ENCODE measurements at places on chromosomes 1 and 21.
A peak's percentile ranks its signal among the peaks of the same experiment; 100 is the strongest.

DNA sequence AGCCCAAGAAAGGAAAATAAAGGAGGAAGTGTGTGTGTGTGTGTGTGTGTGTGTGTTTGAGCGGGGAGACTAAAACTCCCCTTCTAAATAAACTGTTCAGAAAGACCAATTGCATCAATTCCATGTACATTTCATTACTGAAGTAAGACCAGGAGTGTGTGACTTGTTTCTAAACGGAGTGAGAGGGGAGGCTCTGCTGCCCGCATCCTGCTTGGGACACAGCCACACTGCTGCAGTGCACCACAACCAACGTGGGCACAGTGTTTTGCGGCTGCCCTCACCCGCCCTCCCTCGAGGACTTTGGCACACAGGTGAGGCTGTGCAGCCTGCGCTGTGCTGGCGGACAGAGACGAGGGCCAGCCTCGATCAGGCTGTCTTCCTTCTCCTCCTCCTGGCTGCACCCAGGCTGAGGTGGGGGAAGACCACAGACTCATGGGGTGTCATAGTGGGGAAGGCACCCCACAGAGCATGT, 31.0 kb upstream of the H6PD start:
- peak; percentile 61 for DNase-seq

- DNase-seq = peak; percentile 75
Observed at GRCh38 chr1:30929135-30929889, 20.8 kb upstream of the SDC3 start.

DNA sequence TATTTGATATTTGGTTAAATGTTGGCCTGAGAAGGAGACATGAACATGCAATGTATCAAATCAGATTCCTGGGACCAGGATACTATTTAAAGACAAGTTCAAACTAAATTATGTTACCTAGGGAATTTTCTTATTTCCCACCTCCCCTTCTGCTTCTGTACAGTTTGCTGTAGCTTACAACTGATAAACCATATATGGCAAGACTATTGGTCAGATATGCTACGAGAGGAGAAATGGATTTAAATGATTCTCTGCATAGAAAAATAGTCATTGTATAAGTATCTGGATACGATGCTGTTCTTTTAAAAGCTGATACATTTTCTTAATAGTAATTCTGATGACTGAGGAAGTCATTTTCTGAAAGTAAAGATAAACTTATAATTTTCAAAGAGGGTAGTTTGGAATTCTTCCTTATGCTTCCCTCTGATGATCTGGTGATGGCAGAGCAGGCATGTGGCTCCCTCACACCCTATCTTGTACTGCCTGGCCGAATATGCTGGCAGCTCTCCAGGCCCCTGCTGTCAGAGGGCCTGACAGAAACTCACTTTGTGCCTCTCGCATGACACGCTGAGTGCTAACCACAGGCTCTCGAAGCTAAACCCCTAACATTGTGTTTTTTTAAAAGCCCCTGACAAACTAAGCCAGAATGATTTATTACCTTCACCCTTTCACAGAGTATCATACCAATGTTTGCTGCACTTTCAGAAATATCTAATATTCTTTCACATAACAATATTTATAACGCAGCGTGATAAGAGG, 19.4 kb downstream of the RRP15 start:
- peak; percentile 9 for DNase-seq

DNA sequence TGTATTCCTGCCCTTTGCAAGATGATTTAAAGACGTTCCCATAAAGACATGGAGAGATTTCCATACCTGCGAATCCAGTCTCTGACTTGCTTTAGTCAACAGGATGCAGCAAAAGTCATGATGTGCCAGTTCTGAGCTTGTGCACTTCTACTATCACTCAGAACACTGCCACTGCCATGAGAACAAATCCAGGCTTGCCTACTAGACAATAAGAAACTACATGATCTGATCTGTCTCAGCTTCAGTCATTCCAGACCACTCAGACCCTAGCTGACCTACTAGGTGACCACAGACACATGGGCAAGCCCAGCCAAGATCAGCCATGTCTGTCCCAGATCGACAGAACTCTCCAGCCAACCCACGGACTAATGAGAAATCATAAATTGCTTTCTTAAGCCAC, 219.2 kb downstream of the RRAGC start:
- DNase-seq = no peak

DNA sequence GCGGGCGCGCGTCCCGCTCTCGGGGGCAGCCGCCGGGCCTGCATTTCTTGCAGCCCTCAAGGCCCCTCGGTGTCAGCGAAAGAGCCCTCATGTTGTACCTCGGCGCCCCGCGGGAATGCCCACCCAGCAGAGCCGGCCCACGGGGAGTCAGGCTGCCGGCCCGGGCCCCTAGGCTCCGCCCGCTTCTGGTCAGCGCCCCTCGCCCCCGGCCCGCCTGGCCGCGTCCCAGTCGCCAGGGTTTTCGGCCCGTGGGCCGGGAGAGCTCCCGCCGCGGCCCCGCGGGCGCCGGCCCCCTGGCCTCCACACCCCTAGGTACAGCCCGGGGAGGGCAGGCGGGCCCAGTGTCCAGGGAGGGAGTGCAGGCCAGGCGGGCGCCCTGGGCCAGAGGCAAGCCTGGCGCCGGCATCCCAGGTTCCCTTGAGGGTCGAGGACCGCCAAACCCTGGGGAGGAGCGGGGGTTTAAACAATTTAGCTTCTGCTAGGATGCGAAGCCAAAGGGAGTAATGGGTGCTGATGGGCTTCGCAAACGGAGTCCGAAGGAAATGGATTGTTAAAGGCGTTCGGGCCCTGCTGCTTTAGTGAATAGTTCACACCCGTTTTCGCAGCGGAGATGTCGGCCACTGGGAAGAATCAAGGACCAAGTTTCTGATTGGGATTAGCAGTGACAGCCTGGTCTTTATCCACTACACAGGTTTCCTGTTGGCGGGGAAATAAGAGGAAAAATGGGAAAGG, 486 bp upstream of the KCNA3 start:
- peak; percentile 8 for DNase-seq

DNA sequence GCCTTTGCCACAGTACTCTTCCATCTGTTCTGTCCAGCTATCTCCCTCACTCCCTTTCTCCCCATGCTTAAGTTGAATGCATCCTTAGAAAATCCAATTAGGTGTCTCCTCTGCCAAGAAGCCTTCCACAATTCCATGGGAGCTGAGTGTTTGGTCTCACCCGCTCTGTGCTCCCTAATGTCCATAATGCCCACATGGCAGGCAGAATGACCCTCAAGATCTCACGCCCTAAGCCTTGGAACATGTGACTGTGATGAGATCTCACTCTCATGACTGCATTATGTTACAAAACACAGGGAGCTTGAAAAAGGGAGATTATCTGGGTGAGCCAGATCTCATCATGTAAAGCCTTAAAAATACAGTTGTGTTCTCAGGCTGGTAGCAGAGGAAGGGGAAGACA, 229.4 kb downstream of the OMA1 start:
- DNase-seq = no peak

DNA sequence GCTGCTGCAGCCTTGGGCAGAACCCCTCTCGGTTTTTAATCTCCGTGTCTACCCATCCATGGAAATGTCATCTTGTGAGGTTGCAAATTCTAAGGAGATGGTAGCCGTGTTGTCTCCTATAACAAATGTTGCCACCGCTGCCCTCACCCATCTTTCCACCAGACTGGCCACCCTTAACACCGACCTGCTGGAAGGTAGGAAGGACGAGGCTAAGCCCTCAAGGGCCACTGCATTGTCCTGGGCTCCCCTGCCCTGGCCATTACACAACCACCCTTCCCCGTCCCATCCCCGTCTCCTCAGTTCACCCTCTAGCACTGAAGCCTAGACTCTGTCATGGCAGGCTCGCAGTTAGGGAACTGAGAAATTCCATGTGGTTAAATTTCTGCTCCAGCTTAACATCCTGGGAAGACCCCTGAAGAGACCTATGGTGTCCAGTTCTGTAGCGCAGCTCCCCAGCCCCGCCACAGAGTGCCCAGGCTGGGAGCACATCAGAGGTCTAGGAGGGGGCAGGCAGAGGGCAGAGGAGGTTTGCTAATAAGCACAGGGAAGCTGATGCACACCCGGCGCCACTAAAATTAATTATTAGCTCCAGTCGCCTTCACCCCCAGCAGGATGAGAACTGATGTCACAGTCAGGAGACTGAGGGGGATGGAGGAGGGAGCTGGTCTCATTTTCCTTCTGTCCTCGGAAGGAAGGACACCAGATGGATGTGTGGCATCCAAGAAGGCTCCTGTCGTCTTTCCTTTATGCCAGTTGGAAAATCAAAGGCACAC, 38.3 kb downstream of the STUM start:
- DNase-seq = no peak

DNA sequence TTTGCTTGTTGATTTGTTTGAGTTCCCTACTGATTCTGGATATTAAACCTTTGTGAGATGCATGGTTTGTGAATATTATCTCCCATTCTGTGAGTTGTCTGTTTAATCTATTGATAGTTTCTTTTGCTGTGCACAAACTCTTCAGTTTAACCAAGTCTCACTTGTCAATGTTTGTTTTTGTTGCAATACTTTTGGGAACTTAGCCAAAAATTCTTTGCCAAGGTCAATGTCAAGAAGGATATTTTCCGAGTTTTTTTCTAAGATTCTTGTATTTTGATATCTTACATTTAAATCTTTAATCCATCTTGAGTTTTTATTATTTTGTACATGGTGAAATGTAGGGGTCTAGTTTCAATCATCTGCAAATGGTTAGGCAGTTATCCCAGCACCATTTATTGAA, 1230.7 kb upstream of the NCAM2 start:
- DNase-seq = no peak

GRCh38 chr1:88433556-88433955, 250.5 kb upstream of the PKN2 start:
- no peak for DNase-seq

GRCh38 chr1:33143176-33143575, 38.7 kb downstream of the TRIM62 start:
- DNase-seq = no peak

- DNase-seq = no peak
Observed at GRCh38 chr1:229942501-229942900, 124.5 kb upstream of the GALNT2 start.

DNA sequence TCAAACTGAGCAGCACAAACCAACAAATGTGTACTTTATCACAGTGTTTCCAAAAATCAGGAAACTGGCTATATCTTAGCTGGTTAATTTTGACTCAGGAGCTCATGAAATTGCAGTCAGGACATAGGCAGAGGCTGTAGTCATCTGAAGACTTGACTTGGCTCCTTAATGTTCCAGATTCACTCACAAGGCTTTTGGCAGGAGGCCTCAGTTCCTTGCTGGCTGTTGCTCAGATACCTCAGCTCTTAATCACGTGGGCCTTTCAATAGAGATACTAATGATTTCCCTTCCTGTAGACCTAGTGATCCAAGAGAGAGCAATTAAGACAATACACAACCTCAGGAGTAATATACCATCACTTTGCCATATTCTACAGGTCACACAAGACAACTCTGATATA, 537.7 kb downstream of the BRINP3 start:
- no peak for DNase-seq

- no peak for DNase-seq
Observed at GRCh38 chr1:27267153-27267552, 32.7 kb downstream of the WDTC1 start.

GRCh38 chr1:208534979-208535378, 290.8 kb upstream of the PLXNA2 start:
- DNase-seq = no peak

GRCh38 chr1:165927169-165927568, 99.8 kb downstream of the UCK2 start:
- no peak for DNase-seq

- DNase-seq = no peak
Observed at GRCh38 chr1:185520188-185520920, 203.3 kb upstream of the IVNS1ABP start.

DNA sequence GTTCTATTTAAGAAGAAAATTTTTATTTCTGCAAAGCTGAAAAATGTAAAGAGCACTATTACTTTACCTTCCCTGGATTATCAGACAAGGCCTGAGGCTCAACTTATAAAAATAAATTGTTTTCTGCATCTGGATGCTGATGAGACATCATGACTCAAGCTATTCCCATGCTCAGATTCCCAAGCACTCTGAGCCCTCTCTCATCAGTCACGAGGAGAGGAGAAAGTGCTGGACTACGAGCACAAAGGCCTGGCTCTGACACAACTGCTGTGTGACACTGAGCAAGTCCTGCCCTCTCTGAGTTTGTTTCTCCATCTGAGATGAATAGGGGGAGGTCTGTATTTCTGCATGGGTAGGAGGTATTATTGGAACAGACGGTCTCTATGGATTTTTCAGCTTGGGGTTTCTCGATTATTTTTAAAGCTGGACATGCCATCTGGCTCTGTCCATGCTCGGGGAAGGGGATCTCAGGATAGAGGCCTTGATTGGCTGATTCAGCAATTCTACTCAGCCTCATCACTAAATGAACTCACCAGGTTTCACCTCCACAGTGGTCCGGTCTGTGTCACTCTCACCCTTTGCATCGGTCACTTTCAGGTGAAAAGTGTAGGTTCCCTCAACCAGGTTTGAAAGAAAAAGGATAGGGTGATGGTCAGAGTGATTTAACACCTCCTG, 107.7 kb downstream of the KIAA0319L start:
- no peak for DNase-seq

GRCh38 chr1:103162360-103162759, 54.0 kb upstream of the COL11A1 start:
- no peak for DNase-seq

- no peak for DNase-seq
Observed at GRCh38 chr1:226443439-226443838, 35.5 kb upstream of the PARP1 start.

DNA sequence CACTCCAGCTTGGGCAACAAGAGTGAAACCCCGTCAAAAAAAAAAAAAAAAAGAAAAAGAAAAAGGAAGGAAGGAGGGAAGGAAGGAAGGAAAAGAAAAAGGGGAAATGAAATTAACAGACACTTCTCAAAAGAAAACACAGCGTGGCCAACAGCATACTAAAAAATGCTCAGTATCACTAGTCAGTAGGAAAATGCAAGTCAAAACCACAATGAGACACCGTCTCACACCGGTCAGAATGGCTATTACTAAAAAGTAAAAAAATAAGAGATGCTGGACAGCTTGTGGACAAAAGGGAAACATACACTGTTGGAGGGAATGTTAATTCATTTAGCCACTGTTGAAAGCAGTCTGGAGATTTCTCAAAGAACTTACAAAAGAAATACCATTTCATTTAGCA, 369.5 kb upstream of the BRINP3 start:
- no peak for DNase-seq

DNA sequence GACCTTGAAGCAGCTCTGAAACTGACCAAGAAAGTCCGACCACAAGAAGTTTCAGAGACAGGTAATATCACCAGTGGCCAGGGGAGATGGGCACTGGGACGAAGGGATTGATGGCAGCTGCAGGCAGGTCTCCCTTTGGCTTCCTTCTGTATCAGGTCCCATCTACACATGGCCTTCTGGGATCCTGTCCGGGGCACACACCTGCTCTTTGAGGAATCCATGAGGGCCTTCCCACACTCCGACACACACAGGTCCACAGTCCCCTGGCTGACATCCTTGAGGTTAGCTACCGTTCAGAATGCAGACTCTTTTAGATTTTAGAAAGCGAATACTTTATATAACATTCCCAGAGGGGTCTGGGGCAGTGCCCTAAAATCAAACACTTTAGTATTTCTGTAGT, 26.5 kb upstream of the TMEM125 start:
- no peak for DNase-seq

- no peak for DNase-seq
Observed at GRCh38 chr21:10273196-10273595, 248.2 kb upstream of the TPTE start.

GRCh38 chr1:206575165-206575893, 36.9 kb downstream of the EIF2D start:
- DNase-seq = peak; percentile 53

Data from activated CD4-positive, alpha-beta T cell treated with anti-CD3 and anti-CD28 coated beads for 36 hours (primary cell).